ENCODE measurements at places on chromosomes 6 and 20.

GRCh38 chr6:94456266-94456665 lies 1036.9 kb upstream of the EPHA7 start:
- DNase-seq = no peak

- DNase-seq = no peak
These were observed 140.9 kb downstream of the GRIK2 start for GRCh38 chr6:101534386-101534785.

GRCh38 chr6:95949985-95950384 lies 65.8 kb upstream of the FUT9 start:
- no peak for DNase-seq

DNA sequence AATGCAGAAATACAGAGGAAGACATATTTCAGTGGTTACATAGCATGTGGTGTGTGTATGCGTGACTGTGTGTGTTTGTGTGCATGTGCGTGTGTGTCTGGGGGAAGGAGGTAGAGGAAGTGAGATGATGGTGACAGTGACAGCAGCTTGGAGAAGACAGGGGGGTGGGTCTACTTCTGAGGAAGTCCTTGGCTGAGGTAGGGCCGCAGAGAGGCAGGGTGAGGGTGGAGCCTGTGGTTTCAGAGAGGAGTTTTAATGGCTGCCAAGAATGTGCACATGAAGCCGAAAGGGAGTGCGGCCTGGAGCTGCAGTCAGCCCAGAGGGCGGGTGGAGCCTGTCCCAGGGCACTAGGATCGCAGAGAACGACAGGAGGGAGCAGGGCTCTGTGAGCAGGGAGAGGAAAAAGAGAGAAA lies 22.7 kb upstream of the RNF24 start:
- peak; percentile 70 for DNase-seq

DNA sequence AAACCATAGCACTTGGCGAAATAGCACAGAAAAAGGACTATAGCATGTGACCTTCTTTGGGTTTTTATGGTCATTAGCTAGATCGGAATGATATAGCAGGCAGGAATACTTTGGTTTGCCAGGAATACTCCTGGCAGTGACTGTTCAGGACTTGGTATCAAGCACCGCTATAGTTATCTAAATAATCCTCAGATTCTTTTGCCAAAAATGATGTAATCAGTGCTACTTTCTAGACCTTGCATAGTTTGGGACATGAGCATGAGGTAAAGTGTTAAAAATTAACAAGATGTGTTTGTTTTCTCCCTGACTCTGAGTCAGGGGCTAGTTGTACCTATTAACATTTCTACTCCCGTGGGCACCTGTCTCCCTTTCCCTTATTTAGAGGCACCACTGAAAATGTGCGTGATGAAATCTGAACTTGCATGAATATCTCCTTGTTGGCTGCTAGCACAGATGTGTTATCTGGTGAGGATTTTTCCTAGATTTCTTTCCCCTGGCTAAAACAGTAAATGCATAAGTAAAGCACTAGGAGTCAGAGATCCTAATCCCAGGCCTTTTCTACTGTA lies 511.0 kb downstream of the CDKAL1 start:
- DNase-seq = no peak

GRCh38 chr20:6253396-6253795 lies 130.6 kb upstream of the FERMT1 start:
- DNase-seq = no peak

- no peak for DNase-seq
These were observed 65.7 kb downstream of the TRDN start for GRCh38 chr6:123570813-123571684.

DNA sequence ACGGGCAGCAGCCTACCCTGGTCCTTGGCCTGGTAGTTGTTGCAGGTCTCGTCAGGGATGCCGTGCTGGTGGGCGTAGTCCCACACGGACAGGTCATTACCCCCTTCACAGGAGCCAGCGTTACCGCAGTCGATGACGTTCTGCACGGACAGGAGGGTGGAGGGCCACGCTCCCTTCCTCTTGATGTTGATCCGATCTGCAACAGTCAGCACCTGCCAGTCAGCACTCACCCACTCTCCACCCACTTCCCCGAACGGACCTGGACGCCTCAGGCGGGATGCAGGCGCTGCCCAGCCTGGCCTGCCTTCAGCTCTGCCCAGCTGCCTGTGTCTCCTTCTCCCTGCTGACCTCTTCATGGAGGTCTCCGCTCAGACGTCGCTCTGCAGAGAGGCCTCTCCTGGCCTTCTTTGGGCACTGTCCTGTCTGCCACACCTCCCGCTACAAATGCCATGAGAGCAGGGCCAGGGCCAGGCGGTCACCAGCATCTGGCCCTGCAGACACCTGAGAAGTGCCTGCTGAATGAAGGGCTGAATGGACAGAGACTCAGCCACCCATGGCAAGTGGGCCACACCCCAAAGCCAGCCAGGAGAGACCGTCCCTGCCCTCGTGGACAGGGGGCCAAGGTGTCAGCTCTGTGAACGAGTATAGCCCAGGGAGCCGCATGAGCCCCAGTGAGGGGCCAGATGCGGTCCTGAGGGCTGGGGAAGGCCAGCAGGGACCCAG lies 5.4 kb downstream of the CTSZ start:
- DNase-seq = no peak

All from stimulated activated CD4-positive, alpha-beta T cell treated with anti-CD3 and anti-CD28 coated beads, Interleukin-2, amount 100 ng/mL, for 4 hours (primary cell).